ENCODE measurements at places on chromosomes 3 and 15.

DNA sequence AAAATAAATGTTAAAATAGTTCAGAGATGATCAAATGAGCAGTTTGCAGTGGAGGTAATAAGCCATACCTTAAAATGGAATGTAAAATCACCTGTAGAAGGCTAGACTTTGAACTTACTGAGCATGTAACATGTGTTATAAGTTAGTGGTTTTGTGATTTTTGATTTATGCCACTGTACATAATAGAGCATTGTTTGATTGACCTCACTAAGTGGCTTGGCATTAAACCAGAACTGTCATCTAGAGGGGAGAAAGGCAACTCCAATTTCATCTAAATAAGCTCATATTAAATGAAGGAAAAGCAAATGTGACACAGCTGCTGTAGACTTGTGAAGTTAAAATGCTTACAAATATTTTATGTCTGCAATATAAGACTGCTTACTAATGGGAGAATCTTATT is 387.9 kb downstream of the ZIC1 start:
- no peak for DNase-seq

DNA sequence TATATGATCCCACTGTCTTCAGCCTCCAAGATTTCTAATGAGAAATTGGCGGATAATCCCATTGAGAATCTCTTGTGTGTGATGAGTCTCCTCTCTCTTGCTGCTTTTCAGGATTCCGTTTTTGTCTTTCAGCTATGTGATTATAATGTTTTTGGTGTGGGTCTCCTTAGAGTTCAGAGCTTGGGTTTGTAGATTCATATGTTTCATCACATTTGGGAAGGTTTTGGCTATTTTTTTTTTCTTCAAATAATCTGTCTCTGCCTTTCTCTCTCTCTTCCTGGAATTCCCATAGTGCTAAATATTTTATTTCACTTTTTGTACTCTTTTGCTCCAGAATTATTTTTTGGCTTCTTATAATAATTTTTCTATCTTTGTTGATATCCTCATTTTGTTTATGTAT is 40.4 kb downstream of the SACM1L start:
- no peak for DNase-seq

GRCh38 chr3:129794311-129795185 is 99.0 kb downstream of the TMCC1 start:
- peak; percentile 16 for DNase-seq

- DNase-seq = no peak
Measured at GRCh38 chr3:58462829-58463180, 29.1 kb upstream of the KCTD6 start.

DNA sequence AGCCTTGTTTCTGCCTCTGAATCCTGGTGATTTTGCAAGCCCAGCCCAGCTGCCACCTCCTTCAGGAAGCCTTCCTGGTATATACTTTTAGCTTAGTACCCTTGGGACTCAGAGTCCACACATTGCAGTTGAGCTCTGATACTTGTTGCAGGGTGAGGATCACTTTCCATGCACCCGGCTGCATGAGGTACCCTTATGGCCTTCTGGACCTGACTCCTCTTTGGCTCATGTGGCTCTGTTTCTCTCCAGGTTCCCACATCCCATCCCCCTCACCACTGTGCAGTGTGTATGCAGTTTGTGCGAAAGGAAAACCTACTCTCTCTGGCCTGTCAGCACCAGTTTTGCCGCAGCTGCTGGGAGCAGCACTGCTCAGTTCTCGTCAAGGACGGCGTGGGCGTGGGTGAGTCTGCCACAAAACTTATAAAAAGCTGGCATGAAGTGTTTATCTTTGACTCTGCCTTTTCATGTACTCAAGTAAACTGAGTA is 23.1 kb upstream of the P4HTM start:
- no peak for DNase-seq

- DNase-seq = no peak
Measured at GRCh38 chr15:68843425-68844311, 23.0 kb upstream of the ANP32A start.

DNA sequence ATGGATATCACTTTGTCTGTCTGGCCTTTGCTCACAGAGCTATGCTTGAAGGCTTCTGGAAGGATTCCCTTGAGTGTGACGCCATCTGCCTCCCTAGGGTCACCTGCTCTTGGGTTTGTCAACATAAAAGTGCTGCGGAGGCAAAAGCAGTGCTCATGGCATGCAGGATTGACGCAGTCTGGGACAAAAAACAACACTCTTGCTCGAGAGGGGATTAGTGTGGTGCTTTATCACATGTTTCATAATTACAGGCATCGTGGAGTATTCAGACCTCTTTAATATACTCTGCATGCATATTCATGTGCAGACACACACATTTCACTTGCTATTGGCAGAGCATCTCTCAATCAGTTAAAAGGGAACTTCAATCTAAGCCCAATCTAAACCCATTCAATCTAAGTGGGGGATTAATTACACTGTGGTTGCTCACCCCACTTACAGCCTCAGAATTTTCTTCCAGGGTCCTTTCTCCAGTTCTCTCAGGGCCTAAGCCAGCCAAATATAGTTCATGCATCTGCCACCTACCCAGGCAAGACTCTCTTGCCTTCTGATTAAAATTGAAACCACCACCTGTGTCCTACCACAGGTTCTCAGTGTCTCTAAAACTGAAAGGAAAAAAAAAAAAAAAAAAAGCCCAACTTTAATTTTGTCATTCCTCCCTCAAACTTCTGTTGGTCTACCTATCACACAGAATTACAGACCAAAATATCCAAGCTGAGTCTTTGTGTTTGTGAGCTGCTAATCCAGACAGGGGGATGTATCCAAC is 75.6 kb downstream of the BFSP2 start:
- DNase-seq = no peak

DNA sequence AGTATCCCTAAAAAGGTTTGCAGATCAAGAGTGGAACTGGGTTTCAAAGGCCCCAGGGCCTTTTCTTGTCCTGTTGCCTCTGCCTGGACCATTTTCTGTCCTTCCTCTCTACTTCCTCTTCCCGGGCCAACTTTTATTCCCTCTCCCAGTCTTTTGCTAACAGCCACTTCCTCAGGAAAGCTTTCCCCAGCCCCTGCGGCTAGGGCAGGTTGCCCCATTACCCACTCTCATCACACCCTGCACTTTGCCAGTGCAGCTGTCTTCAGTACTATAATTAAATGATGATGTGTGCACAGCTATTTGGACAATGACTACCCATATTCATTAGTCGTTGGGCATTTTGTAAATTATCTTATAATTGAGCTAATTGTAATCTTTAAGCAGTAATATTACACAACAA is 150.5 kb upstream of the THBS1 start:
- no peak for DNase-seq

GRCh38 chr3:146396792-146397191 is 72.6 kb downstream of the PLSCR2 start:
- DNase-seq = no peak

DNA sequence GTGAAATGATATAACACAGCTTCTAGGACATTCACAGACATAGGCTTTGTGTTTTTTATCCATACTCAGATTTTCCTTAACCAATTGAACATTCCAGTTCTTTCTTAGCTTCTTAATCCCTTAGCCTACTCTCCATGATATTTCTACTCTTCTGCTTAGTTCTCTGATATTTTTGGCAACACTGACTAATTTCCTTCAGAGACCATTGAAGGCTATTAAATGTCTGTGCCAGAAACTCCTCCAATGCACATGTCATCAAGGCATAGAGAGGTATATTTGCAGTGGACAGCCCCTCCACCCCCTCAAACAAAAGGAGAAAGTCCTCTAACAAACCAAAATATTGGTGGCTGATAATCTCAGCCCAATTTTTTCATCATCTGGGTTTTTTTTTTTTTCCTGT is 105.9 kb upstream of the TSC22D2 start:
- no peak for DNase-seq

DNA sequence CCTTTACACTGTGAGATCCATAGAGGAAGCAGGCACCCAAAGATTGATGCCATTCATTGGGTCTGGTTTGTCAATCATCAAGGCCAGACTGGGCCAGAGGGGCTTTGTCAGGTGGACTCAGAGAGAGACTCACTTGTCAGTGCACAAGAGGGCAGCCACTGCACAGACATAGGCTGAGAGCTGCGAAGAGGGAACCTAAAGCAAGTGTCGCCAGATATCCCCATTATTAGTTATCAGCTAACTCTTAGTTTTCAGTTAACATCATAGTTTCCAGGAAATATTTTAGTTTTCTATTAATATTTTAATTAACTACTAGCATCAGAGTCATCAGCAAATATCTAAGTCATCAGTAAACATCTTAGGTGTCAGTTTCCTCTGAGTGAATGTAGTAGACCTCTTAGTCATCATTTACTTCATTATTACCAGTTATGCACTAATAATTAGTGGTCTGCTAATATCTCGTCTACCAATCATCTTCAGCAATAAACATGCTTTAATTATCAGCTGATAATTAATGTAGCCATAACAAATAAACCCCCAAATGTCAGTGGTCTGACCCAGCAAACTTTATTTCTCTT is 41.7 kb upstream of the LIMD1 start:
- no peak for DNase-seq

DNA sequence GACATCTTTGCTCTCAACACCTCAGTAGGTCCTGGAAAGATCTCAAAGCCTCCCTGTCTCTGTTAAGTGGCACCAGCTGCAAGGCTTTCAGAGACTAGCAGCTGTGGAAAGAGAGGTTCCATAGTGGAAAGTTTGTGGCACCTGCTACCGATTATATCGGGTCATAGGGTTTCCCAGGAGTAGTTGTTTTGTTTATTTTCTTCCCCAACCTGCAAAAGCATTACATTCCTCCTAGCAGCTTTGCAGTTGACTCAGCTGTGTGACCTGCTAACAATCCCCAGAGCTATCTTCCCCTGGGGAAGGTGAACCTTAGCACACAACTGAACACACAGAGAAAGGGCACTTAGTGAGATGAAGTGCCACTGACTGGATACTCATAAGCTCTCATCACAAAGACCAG is 598.9 kb upstream of the GRM7 start:
- no peak for DNase-seq

GRCh38 chr3:101195951-101196713 is 124.2 kb downstream of the IMPG2 start:
- no peak for DNase-seq

DNA sequence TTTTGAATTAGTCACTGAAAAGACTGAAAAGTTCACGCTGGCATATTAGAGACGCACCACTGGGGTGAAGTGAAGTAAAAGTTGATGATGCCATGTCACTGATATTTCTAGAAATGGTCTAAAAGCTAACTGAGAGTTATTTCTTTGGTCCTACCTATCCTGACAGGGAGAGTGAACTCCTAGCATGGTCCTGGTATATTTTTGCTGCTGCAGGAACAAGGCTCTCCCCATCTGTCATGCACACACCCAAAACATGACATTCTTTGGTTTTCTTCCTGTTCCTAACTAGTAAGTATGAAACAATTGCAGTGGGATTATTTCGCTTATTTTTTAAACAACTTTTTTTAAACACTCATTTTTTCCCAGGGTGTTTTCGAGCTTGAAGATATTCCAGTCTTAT is 466.7 kb downstream of the ERC2 start:
- no peak for DNase-seq
